Central memory CD8-positive, alpha-beta T cell (primary cell): ENCODE measurements at places on chromosomes 5 and 9.

GRCh38 chr5:166582416-166582815 is 1709.0 kb upstream of the WWC1 start:
- no peak overlapping the region for H3K4me3 ChIP-seq
- H3K27me3 ChIP-seq: no peaks in the 10 kb centered on the region
- no peak for DNase-seq

DNA sequence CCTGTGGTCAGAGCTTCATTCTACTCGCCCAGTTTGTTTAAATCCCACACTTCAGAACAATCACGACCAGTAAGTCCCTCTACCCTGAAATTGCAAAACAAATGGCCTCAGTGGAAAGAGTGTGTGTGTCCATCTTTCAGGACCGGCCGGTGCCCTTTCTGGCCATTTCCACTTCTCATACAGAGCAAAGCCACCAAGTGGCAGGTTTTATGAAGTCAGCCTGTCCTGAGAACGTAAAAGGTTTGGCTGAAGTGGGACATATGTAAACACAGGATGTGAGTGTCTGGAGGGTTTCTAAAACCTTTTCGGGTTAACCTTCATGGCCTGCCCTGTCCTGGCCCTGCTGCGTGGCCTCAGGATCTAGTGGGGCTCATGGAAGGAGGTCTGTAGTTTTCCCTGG is 24.7 kb downstream of the NXNL2 start:
- no peak overlapping the region for H3K27ac ChIP-seq
- H3K27me3 ChIP-seq: peaks cover 18% of the 10 kb centered on the region
- H3K4me1 ChIP-seq: no peaks in the 10 kb centered on the region
- H3K36me3 ChIP-seq: no peaks in the 10 kb centered on the region

GRCh38 chr9:38074441-38074961 is 5.5 kb upstream of the SHB start:
- H3K36me3 ChIP-seq: peaks cover 7% of the 10 kb centered on the region
- H3K4me1 ChIP-seq: peaks cover 12% of the 10 kb centered on the region
- no peak for DNase-seq
- no peak overlapping the region for H3K27ac ChIP-seq
- peaks cover 22% of the 10 kb centered on the region for H3K27me3 ChIP-seq

DNA sequence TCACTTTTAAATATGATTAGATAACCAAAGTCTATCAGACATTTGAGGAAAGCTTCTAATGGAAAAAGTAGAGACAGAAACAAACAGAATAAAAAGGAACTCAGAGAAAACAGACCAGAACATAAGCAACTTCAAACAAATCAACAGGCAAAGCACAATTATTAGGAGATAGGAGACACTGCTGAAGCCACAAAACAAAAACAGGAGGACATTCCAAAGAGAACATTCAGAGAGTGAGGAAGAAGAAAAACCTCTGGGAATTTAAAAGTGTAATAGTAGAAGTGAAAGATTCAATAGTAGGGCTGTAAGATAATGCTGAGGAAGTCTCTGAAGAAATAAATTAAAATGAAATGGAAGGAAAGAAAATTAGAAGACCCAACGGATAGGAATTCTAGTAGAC is 83.2 kb upstream of the TBCA start:
- no peak overlapping the region for H3K4me3 ChIP-seq
- no peak overlapping the region for H3K27ac ChIP-seq
- no peaks in the 10 kb centered on the region for H3K4me1 ChIP-seq
- peaks cover 18% of the 10 kb centered on the region for H3K27me3 ChIP-seq
- no peaks in the 10 kb centered on the region for H3K36me3 ChIP-seq

GRCh38 chr9:72147676-72148075 is 1.6 kb upstream of the GDA start:
- H3K27ac ChIP-seq: no peak overlapping the region
- H3K4me1 ChIP-seq: no peaks in the 10 kb centered on the region
- H3K36me3 ChIP-seq: no peaks in the 10 kb centered on the region

DNA sequence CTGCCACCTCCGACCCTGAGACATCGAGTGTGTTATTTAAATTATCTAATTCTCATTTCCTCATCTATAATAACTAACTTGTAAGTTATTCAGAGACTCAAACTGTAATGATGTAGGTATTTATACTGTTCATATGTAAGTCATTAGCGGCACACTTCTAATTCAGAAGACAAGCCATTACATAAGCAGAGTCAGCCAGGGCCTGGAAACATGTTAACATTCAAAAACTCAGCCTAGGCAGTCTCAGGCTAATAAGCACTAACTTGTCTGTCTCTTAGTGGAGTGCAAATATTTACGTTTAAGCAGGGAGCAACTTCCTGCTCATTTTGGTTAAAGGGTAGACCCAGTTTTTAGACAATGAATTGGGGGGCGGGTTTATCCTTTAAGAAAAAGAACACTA is 598.4 kb downstream of the ACTL7B start:
- H3K4me3 ChIP-seq: no peak overlapping the region
- H3K27me3 ChIP-seq: no peaks in the 10 kb centered on the region
- DNase-seq: no peak
- no peaks in the 10 kb centered on the region for H3K4me1 ChIP-seq
- H3K36me3 ChIP-seq: no peaks in the 10 kb centered on the region
- H3K27ac ChIP-seq: no peak overlapping the region

- H3K27ac ChIP-seq: no peak overlapping the region
- DNase-seq: no peak
- H3K27me3 ChIP-seq: peaks cover 33% of the 10 kb centered on the region
- H3K36me3 ChIP-seq: peaks cover 6% of the 10 kb centered on the region
Observed at GRCh38 chr5:10586008-10586407, 22.1 kb downstream of the ANKRD33B start.

DNA sequence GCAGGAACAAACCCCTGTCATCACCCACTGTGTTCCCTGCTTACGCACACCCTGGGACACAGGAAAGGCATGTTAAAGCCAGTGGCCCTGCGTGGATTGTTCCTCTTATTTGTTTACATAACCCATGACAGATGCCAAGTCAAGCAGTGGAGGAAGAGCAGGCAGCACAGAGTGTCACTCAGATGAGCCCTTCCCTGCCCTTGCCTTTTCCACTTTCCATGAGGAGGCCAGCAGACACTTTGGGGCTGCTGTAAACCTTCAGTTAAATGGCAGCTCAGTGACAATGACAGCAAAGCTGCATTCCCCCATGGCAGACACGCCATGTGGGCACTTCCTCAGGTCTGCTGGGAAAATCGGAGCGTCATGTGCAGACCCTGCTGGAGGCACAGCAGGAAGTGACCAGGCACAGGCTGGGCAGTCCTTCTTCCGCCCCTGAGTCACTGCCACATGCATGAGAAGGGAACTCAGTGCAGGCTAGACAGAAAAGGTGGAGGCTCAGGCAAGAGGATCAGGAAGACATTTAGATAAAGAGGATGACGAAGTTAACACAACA is 216.8 kb upstream of the PIK3R1 start:
- H3K36me3 ChIP-seq: no peaks in the 10 kb centered on the region
- no peak for DNase-seq
- no peaks in the 10 kb centered on the region for H3K4me1 ChIP-seq
- H3K27me3 ChIP-seq: peaks cover 10% of the 10 kb centered on the region
- no peak overlapping the region for H3K27ac ChIP-seq
- H3K4me3 ChIP-seq: no peak overlapping the region

DNA sequence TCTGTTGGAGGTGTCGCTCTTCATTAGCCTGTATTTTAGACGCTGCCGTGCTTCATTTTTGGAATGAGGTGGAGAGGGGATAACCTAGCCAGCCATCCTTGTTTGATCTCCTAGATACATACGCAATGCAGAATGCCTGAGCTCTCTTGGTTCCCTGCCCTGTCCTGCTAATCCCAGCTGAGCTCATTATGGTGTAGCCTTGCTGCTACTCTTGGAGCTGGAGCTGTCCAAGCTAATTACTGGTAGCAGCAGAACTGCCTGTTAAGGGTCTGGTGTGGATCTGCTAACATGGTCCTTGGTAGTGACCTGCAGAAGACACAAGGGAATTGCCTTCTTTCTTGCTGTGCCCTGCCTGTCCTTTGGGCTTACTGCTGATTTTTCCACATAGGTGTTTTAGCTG is 207.9 kb downstream of the CNTLN start:
- DNase-seq: no peak
- H3K27me3 ChIP-seq: no peaks in the 10 kb centered on the region
- no peaks in the 10 kb centered on the region for H3K36me3 ChIP-seq
- H3K4me1 ChIP-seq: no peaks in the 10 kb centered on the region
- no peak overlapping the region for H3K4me3 ChIP-seq

- H3K27ac ChIP-seq: no peak overlapping the region
- H3K27me3 ChIP-seq: no peaks in the 10 kb centered on the region
- no peaks in the 10 kb centered on the region for H3K4me1 ChIP-seq
- H3K4me3 ChIP-seq: no peak overlapping the region
- H3K36me3 ChIP-seq: no peaks in the 10 kb centered on the region
Observed at GRCh38 chr5:59728356-59728755, 165.2 kb downstream of the PDE4D start.

- no peak for DNase-seq
- H3K36me3 ChIP-seq: peaks cover 9% of the 10 kb centered on the region
- peaks cover 3% of the 10 kb centered on the region for H3K4me1 ChIP-seq
- no peak overlapping the region for H3K27ac ChIP-seq
- no peaks in the 10 kb centered on the region for H3K27me3 ChIP-seq
- no peak overlapping the region for H3K4me3 ChIP-seq
Observed at GRCh38 chr5:172035049-172035448, 28.6 kb upstream of the FBXW11 start.

- H3K27me3 ChIP-seq: peaks cover 7% of the 10 kb centered on the region
- no peaks in the 10 kb centered on the region for H3K4me1 ChIP-seq
- no peaks in the 10 kb centered on the region for H3K36me3 ChIP-seq
- no peak for DNase-seq
Observed at GRCh38 chr9:71025728-71026127, 95.7 kb downstream of the TRPM3 start.

DNA sequence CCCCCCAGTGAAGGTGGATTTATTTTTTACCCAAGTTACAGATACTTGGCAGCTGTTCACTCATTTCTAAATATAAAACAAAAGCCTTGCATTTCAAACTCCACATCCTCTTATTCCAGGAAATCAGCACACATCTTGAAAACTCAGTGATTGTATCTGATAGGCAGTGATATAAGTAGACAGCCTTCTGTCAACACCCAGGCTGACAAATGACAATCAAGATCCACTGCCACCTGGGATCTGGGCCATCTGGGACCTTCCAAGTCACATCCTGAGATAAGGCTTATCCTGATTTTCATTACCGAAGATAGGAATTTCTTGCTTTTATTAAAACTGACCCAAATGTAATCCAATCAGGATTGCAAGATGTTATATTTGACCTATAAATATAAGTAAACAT is 201.3 kb upstream of the PUM3 start:
- no peaks in the 10 kb centered on the region for H3K4me1 ChIP-seq
- no peaks in the 10 kb centered on the region for H3K27me3 ChIP-seq
- H3K27ac ChIP-seq: no peak overlapping the region
- no peak overlapping the region for H3K4me3 ChIP-seq
- H3K36me3 ChIP-seq: no peaks in the 10 kb centered on the region
- DNase-seq: no peak

- H3K36me3 ChIP-seq: peaks cover 5% of the 10 kb centered on the region
- H3K4me3 ChIP-seq: peak overlapping the region; percentile 12
- H3K27ac ChIP-seq: peak overlapping the region; percentile 3
- no peaks in the 10 kb centered on the region for H3K27me3 ChIP-seq
- peaks cover 72% of the 10 kb centered on the region for H3K4me1 ChIP-seq
- no peak for DNase-seq
Observed at GRCh38 chr9:6782981-6783380, 25.2 kb downstream of the KDM4C start.

DNA sequence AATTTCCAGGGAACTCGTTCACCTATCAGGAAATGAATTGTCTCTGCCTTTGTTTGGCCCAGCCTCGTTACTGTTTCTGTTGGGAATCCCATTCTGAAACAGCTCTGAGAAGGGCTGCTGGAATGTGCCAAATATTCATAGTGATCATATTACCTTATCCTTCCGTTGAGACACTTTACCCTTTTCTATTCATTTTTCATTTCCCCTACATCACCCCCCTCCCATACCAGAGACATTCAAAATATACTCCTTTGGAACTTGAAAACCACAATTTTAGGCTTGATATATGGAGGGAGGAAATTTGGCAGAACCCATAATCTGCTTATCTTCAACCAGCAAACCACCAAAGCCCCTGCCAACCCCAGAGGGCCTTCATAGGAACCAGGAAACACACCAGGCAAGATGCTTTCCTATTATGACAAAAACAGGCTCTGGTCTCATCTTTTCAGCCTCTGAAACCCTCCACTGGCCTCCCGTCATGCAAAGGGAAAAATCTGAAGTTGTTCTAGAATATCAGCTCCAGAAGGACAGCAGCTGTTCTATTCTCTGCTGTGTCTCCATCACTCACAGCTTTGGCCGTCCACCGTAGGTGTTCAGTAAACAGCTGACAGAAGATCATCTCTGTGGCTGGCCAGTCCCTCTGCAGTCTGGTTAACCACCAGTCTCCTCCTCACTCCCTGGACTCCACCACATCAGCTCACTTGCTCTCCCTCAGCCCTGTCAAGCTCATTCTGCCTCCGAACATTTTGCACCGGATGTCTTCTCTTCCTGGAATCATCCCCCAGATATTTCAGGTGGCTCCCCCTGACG is 217.2 kb upstream of the WWC1 start:
- H3K4me3 ChIP-seq: no peak overlapping the region
- H3K27me3 ChIP-seq: no peaks in the 10 kb centered on the region
- no peak for DNase-seq
- H3K36me3 ChIP-seq: peaks cover 2% of the 10 kb centered on the region
- no peak overlapping the region for H3K27ac ChIP-seq

DNA sequence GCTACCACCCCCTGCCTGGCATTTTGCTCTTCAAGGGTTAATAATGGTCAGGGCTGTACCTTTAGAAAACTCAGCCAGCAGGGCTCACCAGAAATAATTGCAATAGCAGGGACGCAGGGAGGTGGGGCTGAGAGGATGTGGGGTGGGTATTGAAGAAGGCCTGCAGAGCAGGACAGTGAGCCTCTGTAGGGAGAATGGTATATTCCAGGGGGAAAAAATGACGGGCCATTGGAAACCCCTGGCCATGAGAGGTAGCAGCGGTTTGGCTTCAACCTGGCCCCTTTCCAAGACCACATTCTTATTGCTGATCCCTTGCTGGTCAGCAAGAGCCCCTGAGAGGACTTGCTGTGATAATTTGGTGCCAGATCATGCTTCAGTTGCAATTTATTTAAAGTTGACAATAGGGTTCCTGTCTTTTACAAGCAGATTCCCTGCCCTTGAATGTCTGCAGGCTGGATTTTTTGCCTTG is 36.7 kb upstream of the CTNNA1 start:
- H3K27ac ChIP-seq: no peak overlapping the region
- no peaks in the 10 kb centered on the region for H3K4me1 ChIP-seq
- no peak for DNase-seq
- no peak overlapping the region for H3K4me3 ChIP-seq
- peaks cover 2% of the 10 kb centered on the region for H3K36me3 ChIP-seq
- H3K27me3 ChIP-seq: peaks cover 48% of the 10 kb centered on the region

GRCh38 chr9:130780865-130781504 is 54.1 kb upstream of the ABL1 start:
- no peak for DNase-seq
- peaks cover 23% of the 10 kb centered on the region for H3K4me1 ChIP-seq
- no peak overlapping the region for H3K27ac ChIP-seq
- H3K27me3 ChIP-seq: no peaks in the 10 kb centered on the region
- H3K4me3 ChIP-seq: no peak overlapping the region

DNA sequence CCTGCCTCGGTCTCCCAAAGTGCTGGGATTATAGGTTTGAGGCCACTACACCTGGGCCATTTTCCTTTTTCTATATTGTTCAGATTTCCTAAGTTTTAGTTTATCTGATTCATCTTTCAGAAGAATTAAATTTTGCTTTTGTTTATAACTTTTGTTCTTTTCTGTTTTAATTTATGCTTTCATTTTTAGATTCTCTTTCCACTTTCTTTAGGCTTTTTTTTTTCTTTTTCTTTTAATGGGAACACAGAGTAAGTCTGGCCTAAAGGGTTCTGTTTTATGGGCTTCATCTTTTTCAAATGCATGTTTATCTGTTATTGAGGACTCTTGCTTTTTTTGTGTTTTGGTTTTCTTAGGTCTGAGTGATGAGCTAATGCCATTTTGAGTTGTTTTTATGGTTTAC is 42.1 kb downstream of the SNX30 start:
- H3K4me1 ChIP-seq: peaks cover 57% of the 10 kb centered on the region
- H3K4me3 ChIP-seq: no peak overlapping the region
- H3K36me3 ChIP-seq: peaks cover 3% of the 10 kb centered on the region
- peak overlapping the region; percentile 81 for H3K27ac ChIP-seq
